Neural crest cell (in vitro differentiated cells): ENCODE measurements at places on chromosomes 6 and 20. TPM values are rescaled to one million over a fixed set of nuclear protein-coding genes. Genes with fewer than 3 reads are reported as not detected.

FAM209A gene
- total RNA-seq = 0.42 and 0.50 TPM in 2 replicates

- peaks cover under 1% of the 10 kb centered on the region for H3K27me3 ChIP-seq
- H3K27ac ChIP-seq = peak overlapping the region; percentile 7
- H3K4me1 ChIP-seq = peaks cover 41% of the 10 kb centered on the region
- H3K4me3 ChIP-seq = peak overlapping the region; percentile 64
Measured at GRCh38 chr6:109478841-109479624, 4.0 kb downstream of the ZBTB24 start.

- H3K36me3 ChIP-seq = no peaks in the 10 kb centered on the region
- H3K4me3 ChIP-seq = peak within 1 kb of the TSS; percentile 80
- peak; percentile 65 for DNase-seq
- peaks cover 6% of the 10 kb centered on the region for H3K4me1 ChIP-seq
- H3K27ac ChIP-seq = no peak within 1 kb of the TSS
- peaks cover 93% of the 10 kb centered on the region for H3K27me3 ChIP-seq
Measured at GRCh38 chr6:159169193-159169555, at the start of gene FNDC1. FNDC1 (plus strand) TSS chr6:159169400; CDS start chr6:159169597, 197 bp downstream.

DNA sequence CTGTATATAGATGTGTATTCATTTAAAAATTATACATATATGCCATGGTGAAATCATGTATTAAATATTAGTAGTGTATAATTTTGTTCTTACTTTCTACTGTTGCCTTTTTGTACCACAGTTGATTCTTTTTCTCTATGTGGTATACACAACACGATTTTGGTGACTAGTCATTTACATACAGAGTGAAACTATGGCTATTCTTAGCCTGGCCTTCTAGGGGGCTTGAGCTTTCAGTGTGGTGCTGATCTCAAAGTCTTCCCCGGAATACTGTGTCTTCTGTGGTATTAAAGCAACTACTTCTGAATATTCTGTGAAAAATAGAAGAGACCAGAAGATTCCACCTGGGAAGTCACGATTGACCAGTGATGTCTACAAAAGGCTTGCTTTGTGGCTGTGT is 301.9 kb downstream of the UTRN start:
- H3K36me3 ChIP-seq = peaks cover 10% of the 10 kb centered on the region
- H3K27ac ChIP-seq = no peak overlapping the region

- H3K27me3 ChIP-seq = no peaks in the 10 kb centered on the region
- no peak for DNase-seq
- H3K4me1 ChIP-seq = peaks cover 70% of the 10 kb centered on the region
Measured at GRCh38 chr6:21953831-21954801, 342.7 kb downstream of the PRL start.

DNA sequence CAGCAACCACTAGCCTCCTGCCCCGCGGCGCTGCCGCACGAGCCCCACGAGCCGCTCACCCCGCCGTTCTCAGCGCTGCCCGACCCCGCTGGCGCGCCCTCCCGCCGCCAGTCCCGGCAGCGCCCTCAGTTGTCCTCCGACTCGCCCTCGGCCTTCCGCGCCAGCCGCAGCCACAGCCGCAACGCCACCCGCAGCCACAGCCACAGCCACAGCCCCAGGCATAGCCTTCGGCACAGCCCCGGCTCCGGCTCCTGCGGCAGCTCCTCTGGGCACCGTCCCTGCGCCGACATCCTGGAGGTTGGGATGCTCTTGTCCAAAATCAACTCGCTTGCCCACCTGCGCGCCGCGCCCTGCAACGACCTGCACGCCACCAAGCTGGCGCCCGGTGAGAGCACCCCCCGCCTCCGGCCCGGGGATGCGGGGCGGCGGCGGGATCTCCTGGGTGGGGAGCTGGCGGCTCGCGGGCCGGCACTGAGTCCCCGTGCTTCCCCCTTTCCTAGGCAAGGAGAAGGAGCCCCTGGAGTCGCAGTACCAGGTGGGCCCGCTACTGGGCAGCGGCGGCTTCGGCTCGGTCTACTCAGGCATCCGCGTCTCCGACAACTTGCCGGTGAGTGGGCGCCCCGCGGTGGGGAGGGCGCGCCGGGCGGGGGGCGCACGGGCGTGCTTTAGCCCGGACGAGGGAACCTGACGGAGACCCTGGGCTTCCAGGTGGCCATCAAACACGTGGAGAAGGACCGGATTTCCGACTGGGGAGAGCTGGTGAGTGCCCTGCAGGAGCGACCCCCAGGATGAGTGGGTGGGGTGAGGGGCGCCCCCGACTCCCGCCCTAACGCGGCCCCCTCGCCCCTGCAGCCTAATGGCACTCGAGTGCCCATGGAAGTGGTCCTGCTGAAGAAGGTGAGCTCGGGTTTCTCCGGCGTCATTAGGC is 585 bp downstream of the PIM1 start:
- no peak overlapping the region for H3K27ac ChIP-seq
- H3K4me1 ChIP-seq = peaks cover 31% of the 10 kb centered on the region
- peak; percentile 44 for DNase-seq
- H3K27me3 ChIP-seq = peaks cover 37% of the 10 kb centered on the region
- no peaks in the 10 kb centered on the region for H3K36me3 ChIP-seq

DNA sequence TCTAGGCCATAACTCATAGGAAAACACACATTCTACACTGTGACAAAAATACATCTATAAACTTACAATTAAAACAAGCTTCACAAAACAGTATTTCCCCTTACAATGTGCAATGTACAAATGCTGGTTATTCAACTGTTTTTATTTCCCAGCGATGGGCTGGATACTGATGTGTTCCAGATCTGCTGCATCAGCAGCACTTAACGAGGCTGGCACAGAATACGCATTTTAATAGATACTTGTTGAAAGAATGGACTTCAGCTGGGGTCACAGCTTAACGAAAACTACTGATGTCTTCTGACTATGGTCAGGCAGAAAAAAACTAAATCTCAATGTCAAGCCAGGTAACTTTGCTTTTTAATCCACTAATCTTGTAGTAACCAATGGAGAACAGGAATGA is 70.9 kb downstream of the B4GALT5 start:
- no peaks in the 10 kb centered on the region for H3K27me3 ChIP-seq
- H3K4me1 ChIP-seq = peaks cover 19% of the 10 kb centered on the region
- H3K27ac ChIP-seq = peak overlapping the region; percentile 55
- H3K36me3 ChIP-seq = peaks cover 16% of the 10 kb centered on the region
- no peak overlapping the region for H3K4me3 ChIP-seq
- DNase-seq = no peak

DNA sequence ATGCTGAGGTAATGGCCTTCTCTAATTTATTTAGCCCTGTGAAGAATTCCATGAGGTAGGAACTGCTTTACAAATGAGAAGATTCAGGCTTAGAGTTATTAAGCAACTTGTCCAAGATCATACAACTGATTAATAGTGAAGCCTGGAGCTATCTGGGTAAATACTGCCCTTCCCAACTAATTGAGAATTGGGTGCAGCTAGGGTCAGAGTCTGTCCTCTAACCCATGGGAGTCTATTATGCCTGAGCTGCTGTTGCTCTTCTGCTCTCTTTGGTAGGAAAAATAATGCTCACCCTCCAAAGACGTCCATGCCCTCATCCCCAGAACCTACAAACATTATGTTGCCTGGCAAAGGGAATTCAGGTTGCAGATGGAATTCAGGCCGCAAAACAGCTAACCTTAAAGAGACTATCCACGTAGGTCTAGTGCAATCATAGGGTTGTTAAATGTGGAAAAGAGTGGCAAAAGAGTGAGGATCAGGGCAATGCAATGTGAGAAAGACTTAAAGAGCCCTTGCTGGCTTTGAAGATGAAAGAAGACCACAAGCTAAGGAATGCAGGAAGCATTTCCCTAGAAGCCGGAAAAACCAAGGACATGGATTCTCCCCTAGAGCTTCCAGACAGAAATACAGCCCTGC is 90.1 kb downstream of the SPTLC3 start:
- H3K36me3 ChIP-seq = no peaks in the 10 kb centered on the region
- no peak overlapping the region for H3K27ac ChIP-seq
- DNase-seq = no peak
